ENCODE measurements at places on chromosomes 3 and 15.

DNA sequence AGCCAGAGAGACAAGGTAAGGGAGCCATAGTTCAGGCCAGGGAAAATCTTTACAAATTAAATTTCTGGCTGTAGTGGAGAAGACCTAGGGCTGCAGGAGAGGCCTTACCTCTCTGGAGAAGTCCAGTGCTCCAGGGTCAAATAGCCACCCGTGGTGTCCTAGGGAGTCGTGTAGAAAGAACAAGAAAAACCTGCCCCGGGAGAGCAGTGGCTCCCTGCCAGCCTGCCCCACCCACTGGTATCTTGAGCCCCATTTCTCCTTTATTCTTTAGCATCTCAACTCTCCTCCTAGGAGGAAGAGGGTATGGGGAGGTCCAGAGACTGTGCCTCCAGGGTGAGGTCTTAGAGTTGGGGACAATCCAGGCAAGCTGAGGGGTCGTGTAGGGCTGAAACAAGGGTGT is 32.1 kb upstream of the NTRK3 start:
- DNase-seq, result no peak

DNA sequence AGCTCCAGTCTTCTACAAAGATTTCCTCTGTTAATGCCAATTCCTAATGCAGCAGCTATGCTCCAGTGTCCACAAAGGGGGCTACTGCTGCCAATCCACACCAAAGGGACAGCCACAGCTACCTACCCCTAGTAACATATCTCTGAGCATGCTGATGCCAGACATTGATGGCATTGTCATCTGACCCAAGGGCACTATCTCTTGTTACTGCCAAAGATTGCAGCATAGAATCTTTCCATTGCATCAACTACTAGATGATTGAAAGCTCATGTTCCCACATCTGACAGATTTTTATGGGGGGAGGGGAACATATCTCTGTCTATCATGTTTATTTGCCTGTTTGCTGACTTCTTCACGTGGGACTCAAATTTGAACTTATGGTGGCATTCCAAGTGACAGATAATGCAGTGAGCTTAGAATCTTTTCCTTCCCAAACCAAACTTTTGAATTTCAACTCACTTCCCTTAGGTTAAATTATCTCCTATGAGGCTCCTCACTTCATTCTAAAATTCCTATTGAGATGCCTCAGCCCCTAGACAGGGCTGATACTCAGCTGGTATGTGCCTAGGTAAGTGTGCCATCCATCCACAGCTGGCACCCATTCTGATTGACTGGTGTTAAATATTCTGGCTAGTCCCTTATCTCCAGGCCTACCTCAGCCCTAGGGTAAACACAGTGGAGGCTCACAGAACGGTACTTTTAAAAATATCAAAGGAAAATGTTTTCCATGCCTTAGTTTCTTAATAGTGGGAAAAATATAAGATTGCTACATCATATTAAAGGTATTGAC is 100.3 kb downstream of the STRIT1 start:
- DNase-seq, result no peak

- DNase-seq, result no peak
Observed at GRCh38 chr15:100264994-100265640, 76.7 kb downstream of the ADAMTS17 start.

DNA sequence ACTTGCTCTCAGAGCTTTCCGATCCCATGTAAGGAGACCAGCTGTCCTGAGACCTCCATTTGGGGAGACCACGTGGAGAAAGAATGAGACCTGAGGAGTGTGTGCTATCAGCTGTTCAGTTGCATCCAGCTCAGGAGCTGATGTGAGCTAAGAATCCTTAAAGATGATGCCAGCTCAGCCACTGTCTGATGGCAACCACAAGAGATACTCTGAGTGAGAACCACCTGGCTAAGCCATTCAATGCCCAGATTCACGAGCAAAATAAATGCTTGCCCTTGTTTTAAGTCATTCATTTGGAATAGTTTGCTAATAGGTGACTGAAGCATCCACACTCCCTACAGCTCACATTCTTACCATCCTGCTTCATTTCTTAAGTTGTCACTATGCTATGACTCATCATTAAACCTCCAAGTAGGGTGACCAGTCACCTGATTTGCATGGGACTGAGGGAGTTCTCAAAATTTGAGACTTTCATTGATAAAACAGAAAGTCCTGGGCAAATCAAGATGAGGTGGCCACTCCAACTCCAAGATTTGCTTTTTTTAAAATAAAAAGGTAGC is 56.4 kb downstream of the SPTSSB start:
- no peak for DNase-seq

- no peak for DNase-seq
Observed at GRCh38 chr15:48657950-48658591, 12.6 kb upstream of the FBN1 start.

DNA sequence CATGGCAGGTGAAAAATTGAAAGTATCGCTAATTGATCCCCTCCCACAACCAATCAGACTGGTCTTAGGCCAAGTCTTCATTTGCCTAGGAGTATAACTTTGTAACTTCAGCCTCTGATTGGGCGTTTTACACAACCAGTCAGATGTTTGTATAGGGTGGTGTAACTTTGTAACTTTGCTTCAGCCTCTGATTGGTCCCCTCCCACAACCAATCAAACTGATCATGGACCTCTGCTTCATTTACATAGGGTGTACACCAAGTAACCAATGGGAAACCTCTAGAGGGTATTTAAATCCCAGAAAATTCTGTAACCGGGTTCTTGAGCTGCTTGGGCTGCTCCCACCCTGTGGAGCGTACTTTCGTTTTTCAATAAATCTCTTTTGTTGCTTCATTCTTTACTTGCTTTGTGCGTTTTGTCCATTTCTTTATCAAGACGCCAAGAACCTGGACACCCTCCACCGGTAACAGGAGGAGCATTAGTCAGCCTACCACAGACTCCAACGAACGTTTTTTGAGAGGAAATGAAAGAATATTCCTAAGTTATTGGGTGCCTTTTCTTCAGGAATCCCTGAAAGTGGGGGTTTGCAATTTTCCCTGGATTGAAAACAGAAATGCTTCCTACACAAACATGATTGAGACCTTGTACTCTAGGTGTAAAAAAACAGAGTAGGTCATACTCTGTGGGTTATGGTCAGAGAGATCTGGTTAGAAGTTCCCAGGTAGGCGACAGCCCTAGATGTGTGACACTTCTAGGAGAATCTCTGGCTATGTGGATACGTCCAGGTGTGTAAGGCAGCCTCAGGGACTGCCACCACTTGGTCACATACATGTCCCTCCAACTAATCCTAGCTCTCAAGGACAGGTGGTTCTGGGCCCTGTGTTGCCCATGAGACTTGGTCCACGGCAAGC is 5.5 kb upstream of the SACM1L start:
- no peak for DNase-seq

DNA sequence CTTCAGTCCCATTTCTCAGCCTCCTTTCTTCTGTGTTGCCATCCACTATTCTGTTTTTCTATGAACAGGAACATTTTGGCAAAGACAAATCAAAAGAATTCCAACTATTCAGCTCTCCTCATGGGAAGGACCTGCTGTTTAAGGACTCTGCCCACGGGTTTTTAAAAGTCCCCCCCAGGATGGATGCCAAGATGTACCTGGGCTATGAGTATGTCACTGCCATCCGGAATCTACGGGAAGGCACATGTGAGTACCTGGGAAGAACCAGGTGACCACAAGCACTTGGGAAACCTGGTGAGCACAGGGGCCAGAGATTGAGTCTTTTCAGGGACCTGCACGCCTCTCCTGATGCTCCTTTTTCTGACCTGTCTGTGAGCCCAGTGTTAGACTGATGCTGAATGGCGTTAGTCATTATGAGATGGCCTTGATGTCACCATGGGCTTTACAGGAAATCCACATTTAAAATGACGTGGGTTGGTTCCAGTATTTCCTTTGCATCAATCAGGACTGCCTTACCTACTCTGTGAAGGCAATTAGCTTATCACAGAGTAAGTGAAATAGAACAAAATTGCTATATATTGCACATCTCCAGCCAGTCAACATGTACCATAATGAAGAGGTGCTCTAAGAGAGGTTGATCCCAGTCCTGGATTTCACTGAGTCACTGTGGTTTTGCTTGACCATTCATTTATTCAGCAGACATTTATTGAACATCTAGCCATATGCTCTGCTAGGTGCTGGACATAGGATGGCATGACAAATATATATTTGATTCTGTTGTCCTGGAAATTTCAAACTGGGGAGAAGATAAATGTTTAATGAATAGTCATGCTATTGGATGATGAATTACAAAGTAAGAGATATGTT is 11.7 kb downstream of the TF start:
- DNase-seq, result no peak

DNA sequence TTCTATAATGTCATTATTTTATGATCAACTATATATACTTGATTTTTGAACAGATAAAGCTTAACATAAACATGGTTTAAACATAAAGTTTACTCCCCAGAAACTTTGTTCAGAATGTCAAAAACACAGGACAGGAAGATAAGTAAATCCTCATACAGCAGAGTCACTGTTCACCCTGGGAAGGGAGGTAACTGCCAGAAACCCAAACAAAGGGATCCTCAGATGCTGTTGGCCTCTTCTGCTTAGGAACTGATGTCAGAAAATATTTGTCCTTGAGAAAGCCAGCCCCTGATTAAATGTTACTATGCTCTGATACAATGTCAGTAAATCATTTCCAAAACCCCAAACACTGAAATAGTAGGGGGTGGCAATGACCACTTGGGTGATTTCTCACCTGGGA is 185.3 kb downstream of the TJP1 start:
- no peak for DNase-seq

- no peak for DNase-seq
Observed at GRCh38 chr3:113496924-113497323, 18.0 kb downstream of the SPICE1 start.

DNA sequence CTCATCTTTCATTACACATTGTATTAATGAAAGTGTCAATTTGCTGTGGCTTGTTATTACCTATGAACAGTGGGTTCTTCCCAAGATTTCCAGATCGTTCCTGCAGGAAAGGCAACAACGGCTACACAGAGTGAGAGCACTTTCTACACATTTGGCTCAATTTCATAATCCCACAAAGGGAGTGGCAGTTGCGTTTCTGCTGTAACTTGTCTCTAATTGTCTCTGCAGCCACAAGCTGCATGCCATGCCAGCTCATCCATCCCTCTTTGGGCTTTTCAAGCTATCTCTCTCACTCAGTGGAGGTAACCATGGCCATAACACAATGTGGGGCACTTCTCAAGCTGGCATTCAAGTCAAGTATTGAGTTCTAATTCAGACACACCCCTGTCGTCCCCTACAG is 27.7 kb upstream of the CPNE4 start:
- DNase-seq, result no peak

DNA sequence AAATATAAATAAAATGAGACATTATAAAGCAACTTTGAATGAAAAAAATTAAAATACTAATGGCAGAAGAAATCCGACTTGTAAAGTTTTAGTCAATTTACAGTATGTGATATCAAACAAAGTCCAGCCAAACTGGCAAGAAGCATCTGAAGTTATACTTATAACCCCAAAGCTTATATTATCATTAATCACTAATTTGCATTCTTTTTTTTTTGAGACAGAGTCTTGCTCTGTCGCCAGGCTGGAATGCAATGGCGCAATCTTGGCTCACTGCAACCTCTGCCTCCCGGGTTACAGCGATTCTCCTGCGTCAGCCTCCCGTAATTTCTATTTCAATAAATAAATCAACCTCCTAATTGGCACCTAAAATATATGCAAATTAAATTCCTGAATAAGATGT is 80.1 kb downstream of the AQR start:
- DNase-seq, result no peak

DNA sequence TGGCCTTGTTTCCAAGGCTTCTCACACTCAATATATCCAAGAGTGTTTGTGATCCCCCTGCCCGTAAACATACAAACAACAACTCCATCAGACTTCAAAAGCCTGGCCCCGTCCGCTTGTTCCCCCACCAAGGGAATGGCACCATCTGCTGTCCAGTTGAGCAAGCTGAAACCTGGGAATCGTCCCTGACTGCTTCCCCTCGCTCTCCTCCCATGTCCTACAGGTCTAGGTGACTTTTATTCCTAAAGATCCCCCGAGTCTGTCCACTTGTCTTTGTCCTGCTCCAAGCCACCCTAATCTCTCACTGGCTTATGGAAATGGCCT is 27.9 kb upstream of the FAM174B start:
- DNase-seq, result no peak

DNA sequence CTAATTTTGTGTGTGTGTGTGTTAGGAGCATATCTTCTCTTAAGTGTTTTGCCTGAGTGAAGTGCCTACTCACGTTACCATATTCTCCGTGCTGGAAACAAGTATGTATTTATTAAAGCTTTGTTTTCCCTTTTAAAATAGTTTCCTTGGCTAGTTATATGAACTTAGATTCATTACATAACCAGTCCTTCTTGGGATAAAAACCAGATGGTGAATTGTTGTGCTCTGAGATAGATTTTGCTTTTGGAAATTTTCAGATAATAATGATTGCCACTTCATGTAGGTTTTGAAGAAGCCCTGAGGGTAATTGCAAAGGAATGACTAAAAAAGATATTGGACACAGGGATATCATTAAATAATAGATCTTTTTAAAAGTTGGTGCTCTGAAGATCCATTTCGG is 390.2 kb upstream of the SGO1 start:
- DNase-seq, result no peak

Data from NCI-H2107 (cell line).